Activated CD8-positive, alpha-beta memory T cell treated with anti-CD3 and anti-CD28 coated beads for 1 hour (primary cell): ENCODE measurements at places on chromosomes 4 and X.

- no peak for DNase-seq
These were observed 26.4 kb upstream of the TTC29 start for GRCh38 chr4:146972036-146972435.

- DNase-seq = no peak
These were observed 893.9 kb downstream of the PCDH7 start for GRCh38 chr4:31613946-31614623.

DNA sequence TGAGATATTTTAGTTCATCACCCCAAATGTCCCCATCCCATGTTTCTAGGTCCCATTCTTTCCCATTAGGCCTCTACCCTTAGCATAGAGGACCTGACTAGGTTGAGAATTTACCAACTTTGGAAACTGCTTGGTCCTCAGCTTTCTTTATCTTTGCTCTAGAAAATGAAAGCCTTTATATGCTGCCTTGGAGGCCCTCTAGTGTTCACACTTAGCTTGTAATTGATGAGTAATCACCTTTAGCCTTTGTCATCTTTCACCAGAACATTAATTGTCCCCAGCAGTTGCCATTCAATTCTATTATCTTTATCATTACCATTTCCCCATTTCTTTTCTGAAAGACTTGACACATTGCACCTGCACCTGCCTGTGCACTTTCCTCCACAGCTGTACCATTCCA is 589.2 kb upstream of the NR3C2 start:
- no peak for DNase-seq

GRCh38 chr4:157280673-157281072 is 60.1 kb downstream of the GRIA2 start:
- DNase-seq = no peak

GRCh38 chr4:7779432-7779768 is 160.3 kb downstream of the AFAP1 start:
- no peak for DNase-seq

GRCh38 chr4:45650545-45650944 is 473.3 kb downstream of the GABRG1 start:
- DNase-seq = no peak

GRCh38 chr4:15884666-15885065 is 53.9 kb downstream of the FGFBP1 start:
- DNase-seq = no peak

GRCh38 chr4:83191026-83191425 is 76.5 kb upstream of the PLAC8 start:
- DNase-seq = no peak

- DNase-seq = no peak
These were observed 30.0 kb downstream of the ITM2A start for GRCh38 chrX:79336869-79337815.

GRCh38 chrX:72141372-72142004 is 9.8 kb upstream of the RTL5 start:
- no peak for DNase-seq

DNA sequence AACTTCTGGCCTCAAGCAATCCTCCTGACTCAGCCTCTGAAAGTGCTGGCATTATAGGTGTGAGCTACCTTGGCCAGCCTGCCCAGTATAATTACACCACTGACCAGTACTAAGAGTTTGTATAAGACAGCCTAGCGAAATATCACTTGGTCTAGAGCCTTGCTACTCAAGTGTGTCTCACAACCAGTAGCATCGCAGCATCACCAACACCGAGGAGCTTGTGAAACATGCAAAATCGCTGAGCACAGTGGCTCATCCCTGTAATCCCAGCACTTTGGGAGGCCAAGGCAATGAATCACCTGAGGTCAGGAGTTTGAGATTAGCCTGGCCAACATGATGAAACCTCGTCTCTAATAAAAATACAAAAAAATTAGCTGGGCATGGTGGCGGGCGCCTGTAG is 102.0 kb upstream of the GATB start:
- DNase-seq = no peak

GRCh38 chr4:44448521-44449461 is at the start of gene KCTD8:
KCTD8 (minus strand) TSS chr4:44448809.
- DNase-seq = peak; percentile 1

DNA sequence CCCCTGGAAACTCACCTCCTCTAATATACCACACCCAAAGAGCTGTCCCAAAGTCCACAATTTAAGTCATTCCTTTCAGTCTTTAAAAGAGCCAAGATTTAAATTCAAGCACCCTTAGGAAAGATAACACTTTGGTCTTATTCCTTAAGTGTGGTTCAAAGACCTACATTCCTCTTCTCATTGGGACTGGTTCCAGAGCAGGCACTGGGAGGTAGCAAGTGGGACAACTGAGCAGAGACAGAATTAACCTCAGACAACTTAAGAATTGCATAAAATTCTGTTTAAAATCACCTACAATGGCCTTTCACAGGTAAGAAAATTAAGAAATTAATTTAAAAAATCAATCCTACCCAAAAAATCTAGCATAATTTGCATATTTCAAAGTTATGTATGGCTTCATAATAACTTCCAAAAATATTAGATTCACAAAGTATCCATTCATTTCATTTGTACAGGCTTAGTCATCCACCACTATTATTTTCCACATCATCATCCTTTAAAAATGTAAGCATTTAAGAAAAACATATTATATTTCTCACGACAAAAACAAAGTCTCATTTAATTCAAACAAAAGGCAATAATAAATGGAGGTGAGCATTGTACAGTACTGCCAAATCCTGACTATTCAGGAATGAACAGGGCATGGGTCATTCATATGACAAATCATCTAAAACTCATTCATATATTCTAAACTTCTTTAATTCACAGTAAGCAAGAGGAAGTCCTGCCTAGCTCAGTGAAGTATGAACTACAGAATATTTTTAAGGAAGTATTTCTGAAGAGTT is 13.6 kb downstream of the PRSS12 start:
- no peak for DNase-seq

GRCh38 chrX:124925681-124926080 is 394.0 kb upstream of the TEX13C start:
- no peak for DNase-seq

- DNase-seq = no peak
These were observed 39.2 kb upstream of the TLR3 start for GRCh38 chr4:186029571-186030398.

- no peak for DNase-seq
These were observed 209.8 kb upstream of the NR3C2 start for GRCh38 chr4:148651991-148652390.
